ENCODE measurements at places on chromosomes 1 and 21. TPM values are rescaled to one million over a fixed set of nuclear protein-coding genes. Genes with fewer than 3 reads are reported as not detected.

DNA sequence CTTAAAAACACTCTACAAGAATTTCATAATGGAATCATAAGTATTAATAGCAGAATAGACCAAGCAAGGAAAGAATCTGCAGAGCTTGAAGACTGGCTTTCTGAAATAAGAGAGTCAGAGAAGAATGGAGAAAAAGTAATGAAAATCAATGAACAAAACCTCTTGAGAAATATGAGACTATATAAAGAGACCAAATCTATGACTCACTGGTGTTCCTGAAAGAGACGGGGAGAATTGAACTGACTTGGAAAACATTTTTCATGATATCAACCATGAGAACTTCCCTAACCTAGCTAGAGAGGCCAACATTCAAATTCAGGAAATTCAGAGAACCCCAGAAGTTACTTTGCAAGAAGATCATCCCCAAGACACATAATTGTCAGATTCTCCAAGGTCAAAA, 85.6 kb downstream of the GDAP2 start:
- H3K4me3 ChIP-seq: no peak overlapping the region
- no peak for DNase-seq
- no peaks in the 10 kb centered on the region for H3K36me3 ChIP-seq
- no peaks in the 10 kb centered on the region for H3K4me1 ChIP-seq
- no peak overlapping the region for H3K27ac ChIP-seq
- H3K27me3 ChIP-seq: no peaks in the 10 kb centered on the region

GRCh38 chr1:151133018-151133806, 13.2 kb downstream of the SEMA6C start:
- no peak overlapping the region for H3K27ac ChIP-seq
- DNase-seq: no peak
- H3K27me3 ChIP-seq: no peaks in the 10 kb centered on the region
- no peak overlapping the region for H3K4me3 ChIP-seq

DNA sequence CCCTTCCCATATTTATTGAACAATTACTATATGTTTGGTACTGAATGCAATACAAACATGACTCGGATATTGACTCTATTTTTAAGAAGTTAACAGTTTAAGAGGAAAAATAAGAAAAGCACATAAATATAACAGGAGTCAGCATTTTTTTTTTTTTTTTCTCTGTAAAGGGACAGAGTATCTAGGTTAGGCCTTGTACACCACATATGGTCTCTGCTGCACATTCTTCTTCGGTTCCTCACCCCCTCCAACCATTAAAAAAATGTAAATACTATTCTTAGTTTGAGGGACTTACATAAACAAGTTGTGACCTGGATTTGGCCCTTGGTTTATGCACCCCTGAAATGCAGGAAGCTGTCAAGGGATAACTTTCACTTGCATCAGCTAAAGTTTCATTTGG, 40.4 kb downstream of the PHC2 start:
- H3K4me1 ChIP-seq: no peaks in the 10 kb centered on the region
- H3K36me3 ChIP-seq: no peaks in the 10 kb centered on the region
- DNase-seq: no peak
- no peak overlapping the region for H3K4me3 ChIP-seq
- H3K27me3 ChIP-seq: no peaks in the 10 kb centered on the region

- H3K4me3 ChIP-seq: no peak overlapping the region
- H3K27me3 ChIP-seq: no peaks in the 10 kb centered on the region
- no peaks in the 10 kb centered on the region for H3K36me3 ChIP-seq
- DNase-seq: no peak
Measured at GRCh38 chr1:218514689-218515088, 169.6 kb downstream of the TGFB2 start.

GRCh38 chr1:91929250-91929649, 20.0 kb upstream of the BRDT start:
- H3K27me3 ChIP-seq: no peaks in the 10 kb centered on the region
- no peak for DNase-seq
- H3K27ac ChIP-seq: no peak overlapping the region
- H3K4me1 ChIP-seq: no peaks in the 10 kb centered on the region

- no peaks in the 10 kb centered on the region for H3K36me3 ChIP-seq
- peak; percentile 35 for DNase-seq
- H3K27me3 ChIP-seq: no peaks in the 10 kb centered on the region
- peak overlapping the region; percentile 90 for H3K27ac ChIP-seq
- peak overlapping the region; percentile 86 for H3K4me3 ChIP-seq
Measured at GRCh38 chr21:33265664-33266049, 510 bp upstream of the IL10RB start.

DNA sequence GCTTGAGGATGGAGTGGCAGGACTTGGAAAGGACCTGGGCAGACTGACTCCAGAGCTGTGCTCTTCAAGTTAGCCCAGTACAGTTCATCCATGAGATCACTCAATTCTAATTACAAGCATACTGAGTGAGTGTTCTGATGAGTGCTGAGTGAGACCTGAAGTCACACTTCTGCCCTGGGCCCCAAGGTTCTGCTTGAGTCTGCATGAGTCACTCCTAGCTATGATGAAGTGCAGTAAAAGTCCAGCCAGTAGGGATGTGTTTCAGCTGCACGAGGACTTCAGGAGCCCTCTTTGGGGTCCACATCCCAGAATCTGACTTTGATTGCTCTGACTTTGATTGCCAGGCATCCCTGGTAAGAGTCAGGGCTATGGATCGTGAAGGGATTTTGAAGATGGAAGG, 35.8 kb downstream of the PLEKHA6 start:
- H3K4me1 ChIP-seq: no peaks in the 10 kb centered on the region
- no peaks in the 10 kb centered on the region for H3K27me3 ChIP-seq
- no peaks in the 10 kb centered on the region for H3K36me3 ChIP-seq
- H3K27ac ChIP-seq: no peak overlapping the region
- no peak overlapping the region for H3K4me3 ChIP-seq

DNA sequence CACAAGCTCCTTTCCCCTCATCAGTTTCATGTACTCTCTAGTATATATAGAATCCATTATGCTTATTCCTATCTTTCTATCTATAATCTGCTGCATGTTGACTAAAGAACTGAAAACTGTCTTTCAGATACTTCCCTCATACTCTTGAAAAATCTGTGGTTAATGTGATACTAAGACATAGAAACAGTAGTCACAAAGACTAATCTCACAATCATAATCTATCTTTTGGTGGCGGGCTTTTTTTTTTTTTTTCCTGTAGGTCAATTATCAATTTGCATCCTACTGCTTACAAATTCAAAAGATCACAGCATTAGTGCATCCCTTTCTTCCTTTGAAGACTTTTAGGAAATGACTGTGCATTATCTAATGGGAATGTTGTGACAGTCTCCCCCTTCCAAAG, 4.7 kb downstream of the UBR4 start:
- no peaks in the 10 kb centered on the region for H3K27me3 ChIP-seq
- DNase-seq: no peak
- no peak overlapping the region for H3K27ac ChIP-seq

GRCh38 chr1:209095627-209096595, 487.6 kb upstream of the CAMK1G start:
- H3K27me3 ChIP-seq: no peaks in the 10 kb centered on the region
- no peaks in the 10 kb centered on the region for H3K4me1 ChIP-seq
- H3K36me3 ChIP-seq: no peaks in the 10 kb centered on the region
- no peak overlapping the region for H3K27ac ChIP-seq
- H3K4me3 ChIP-seq: no peak overlapping the region

DNA sequence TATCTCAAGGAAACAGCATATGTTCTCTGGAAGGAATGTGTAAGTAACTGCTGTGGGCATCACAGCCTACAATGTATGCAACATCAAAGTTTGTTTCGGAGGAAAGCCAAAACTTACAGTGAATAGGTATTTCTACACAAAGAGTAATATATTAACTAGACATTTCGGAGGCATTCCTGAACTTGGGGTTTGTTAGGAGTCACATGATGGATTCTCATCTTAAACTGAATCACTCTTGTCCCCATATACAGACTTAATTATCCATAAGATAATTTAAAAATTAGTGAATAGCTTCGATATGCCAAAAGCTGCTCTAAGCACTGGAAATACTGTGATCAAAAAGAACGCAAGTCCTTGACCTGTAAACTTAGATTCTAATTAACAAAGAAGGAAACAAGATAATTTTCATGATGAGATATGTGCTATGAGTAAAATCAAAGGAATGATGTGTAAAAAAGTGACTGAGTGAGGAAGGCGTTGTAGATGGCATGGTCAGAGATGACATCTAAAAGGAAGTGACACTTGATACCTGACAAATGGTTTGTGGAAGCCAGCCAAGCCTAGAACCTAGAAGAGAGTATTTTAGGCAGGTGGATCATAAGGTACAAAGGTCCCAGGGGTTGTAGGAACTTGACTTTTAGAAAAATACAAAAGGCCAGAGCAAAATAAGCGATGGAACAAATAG, 273.1 kb downstream of the MRPL39 start:
- no peaks in the 10 kb centered on the region for H3K36me3 ChIP-seq
- no peak for DNase-seq
- no peak overlapping the region for H3K27ac ChIP-seq
- H3K27me3 ChIP-seq: no peaks in the 10 kb centered on the region
- H3K4me3 ChIP-seq: no peak overlapping the region
- no peaks in the 10 kb centered on the region for H3K4me1 ChIP-seq

DNA sequence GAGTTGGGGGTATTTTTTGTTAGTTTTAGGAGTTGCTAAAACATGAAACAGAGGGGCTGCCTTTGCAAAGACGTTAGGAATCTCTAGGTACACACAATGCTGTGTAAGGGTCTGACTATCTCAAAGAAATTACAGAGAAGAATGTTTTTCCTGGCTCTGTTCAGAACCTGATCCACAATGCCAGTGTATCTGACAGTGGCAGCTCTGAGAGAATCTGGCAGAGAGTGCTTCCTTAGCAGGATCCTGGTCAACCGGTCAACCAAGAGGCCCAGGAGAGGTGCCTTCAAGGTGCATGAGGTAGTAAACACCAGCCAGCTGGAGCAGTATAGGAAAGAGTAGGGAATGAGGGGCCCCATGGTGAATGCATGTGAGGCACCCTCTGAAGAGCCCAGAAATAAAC, 40.9 kb upstream of the RGS1 start:
- H3K27ac ChIP-seq: no peak overlapping the region
- H3K4me3 ChIP-seq: no peak overlapping the region
- no peaks in the 10 kb centered on the region for H3K4me1 ChIP-seq
- DNase-seq: no peak
- no peaks in the 10 kb centered on the region for H3K27me3 ChIP-seq

GRCh38 chr1:155245163-155245524, 10.1 kb downstream of the ENTREP3 start:
- H3K4me3 ChIP-seq: peak overlapping the region; percentile 50
- no peaks in the 10 kb centered on the region for H3K36me3 ChIP-seq
- peak overlapping the region; percentile 88 for H3K27ac ChIP-seq
- H3K4me1 ChIP-seq: no peaks in the 10 kb centered on the region
- DNase-seq: no peak

DNA sequence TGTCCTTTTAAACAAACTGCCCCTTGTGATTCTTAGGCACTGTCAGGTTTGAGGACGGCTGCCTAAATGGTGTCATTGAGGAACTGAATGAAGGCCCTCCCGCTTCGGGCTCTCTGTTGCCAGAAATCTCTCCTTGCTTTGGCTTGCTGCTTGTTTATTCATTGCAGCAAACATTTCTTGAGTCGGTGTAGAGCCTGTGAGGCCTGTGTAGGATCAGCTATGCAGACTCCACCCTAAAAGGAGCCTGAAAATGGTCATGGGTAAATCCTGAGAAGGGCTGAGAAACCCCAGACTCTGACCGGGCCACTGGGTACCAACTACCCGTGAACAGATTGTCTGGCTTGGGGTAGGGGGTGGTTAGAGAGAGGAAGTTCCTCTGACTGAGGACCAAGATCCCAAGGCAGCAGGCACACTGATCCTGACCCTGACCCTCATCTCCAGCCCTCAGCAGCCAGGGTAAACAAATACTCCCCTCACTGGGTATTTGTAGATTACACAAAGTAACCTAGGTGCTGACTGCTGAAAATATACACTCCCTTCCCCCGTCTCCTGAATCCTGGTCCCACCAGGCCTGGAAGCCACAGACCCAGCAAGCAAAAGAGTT, 3.1 kb downstream of the IL6R start:
- no peaks in the 10 kb centered on the region for H3K4me1 ChIP-seq
- peak overlapping the region; percentile 98 for H3K27ac ChIP-seq
- H3K4me3 ChIP-seq: no peak overlapping the region
- H3K27me3 ChIP-seq: no peaks in the 10 kb centered on the region
- peak; percentile 59 for DNase-seq

DNA sequence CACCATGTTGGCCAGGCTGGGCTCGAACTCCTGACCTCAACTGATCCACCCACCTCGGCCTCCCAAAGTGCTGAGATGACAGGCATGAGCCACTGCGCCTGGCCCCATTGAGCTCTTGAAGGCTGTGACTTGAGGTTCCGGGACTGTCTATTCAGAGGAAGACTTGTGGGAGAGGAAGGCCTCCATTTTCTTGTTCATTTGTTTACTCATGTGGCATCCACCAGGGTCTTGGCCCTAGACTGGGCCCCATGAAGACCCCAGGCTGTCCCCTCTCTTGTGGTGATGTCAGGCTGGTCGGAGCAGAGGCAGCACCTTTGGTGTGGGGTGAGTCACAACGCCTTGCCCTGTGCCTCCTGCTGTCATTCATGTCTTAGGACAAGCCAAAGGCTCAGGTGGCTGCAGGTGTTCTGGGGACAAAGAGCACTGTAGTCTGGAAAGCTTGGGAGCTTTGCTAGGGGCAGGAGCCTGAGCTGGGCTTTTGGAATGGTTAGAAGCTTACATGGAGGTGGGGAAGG, 224.6 kb upstream of the C1orf174 start:
- H3K4me1 ChIP-seq: no peaks in the 10 kb centered on the region
- no peak overlapping the region for H3K27ac ChIP-seq
- no peaks in the 10 kb centered on the region for H3K27me3 ChIP-seq
- no peak for DNase-seq

- H3K4me3 ChIP-seq: no peak overlapping the region
- no peaks in the 10 kb centered on the region for H3K4me1 ChIP-seq
- no peak overlapping the region for H3K27ac ChIP-seq
- no peak for DNase-seq
Measured at GRCh38 chr21:35753308-35753707, 307.0 kb downstream of the SETD4 start.

- no peak for DNase-seq
- no peaks in the 10 kb centered on the region for H3K36me3 ChIP-seq
- no peak overlapping the region for H3K4me3 ChIP-seq
- no peak overlapping the region for H3K27ac ChIP-seq
- H3K4me1 ChIP-seq: no peaks in the 10 kb centered on the region
- H3K27me3 ChIP-seq: no peaks in the 10 kb centered on the region
Measured at GRCh38 chr1:84365225-84366221, 32.8 kb upstream of the DNASE2B start.

- no peak overlapping the region for H3K4me3 ChIP-seq
- H3K27ac ChIP-seq: no peak overlapping the region
- peak; percentile 63 for DNase-seq
- H3K36me3 ChIP-seq: no peaks in the 10 kb centered on the region
Measured at GRCh38 chr1:45552331-45552730, 1.7 kb downstream of the AKR1A1 start.

GRCh38 chr1:212630158-212630900, 21.8 kb downstream of the ATF3 start:
- H3K4me3 ChIP-seq: no peak overlapping the region
- H3K36me3 ChIP-seq: no peaks in the 10 kb centered on the region
- DNase-seq: peak; percentile 13

Gene SPRR1B
- not detected for total RNA-seq

Gene VTCN1
- total RNA-seq: 4.0 TPM

Gene DCST2
- total RNA-seq: 2.3 TPM

Data from prostate gland (tissue), 2 donors.